ENCODE measurements at places on chromosomes 3 and 15.
A peak's percentile ranks its signal among the peaks of the same experiment; 100 is the strongest.

GRCh38 chr15:90610190-90610589 lies 80.5 kb downstream of the CRTC3 start:
- peak; percentile 66 for DNase-seq

GRCh38 chr3:128328546-128329458 lies 137.9 kb downstream of the DNAJB8 start:
- no peak for DNase-seq

DNA sequence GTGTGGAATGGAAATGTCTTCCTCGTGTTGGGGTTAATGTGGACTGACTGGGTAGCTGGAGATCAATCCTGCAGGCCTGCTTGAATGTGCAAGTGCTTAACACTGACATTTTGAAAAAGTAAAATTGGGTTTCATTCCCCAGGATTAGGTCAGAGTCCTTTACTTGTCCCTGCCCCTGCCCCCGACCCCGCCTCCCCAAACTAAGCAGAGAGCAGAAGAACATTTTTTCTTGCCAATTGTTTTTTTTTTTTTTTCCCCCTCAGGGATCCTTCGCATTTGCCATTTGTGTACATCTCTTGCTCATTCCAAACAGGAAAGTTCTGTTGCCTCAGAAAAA lies 147.0 kb upstream of the NR2F2 start:
- peak; percentile 21 for DNase-seq

DNA sequence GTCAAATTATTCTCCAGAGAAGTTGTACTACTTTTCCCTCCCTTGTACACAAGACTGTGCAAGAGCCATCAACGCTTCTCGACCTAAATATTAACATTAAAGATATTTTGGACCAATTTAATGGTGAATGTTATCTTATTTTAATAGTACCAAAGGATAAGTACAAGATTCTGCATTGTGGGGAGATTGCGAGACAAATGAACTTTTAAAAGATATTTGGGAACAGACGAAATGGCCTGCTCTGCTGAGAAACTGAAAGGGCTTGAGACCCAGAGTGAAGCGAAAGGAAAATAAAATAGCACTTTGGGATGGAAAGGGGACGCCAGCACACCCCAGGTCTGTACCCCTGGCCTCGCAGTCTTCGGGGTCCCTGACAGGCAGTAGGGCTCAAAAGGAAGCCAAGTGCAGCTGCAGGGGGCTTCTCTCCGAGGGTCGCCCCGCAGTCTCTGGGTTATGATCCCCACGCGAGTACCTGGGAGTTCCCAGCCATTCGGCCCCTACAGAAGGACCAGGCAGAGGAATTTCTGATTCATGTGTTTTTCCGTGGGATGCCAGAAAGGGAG lies 97.6 kb upstream of the VGLL3 start:
- no peak for DNase-seq

DNA sequence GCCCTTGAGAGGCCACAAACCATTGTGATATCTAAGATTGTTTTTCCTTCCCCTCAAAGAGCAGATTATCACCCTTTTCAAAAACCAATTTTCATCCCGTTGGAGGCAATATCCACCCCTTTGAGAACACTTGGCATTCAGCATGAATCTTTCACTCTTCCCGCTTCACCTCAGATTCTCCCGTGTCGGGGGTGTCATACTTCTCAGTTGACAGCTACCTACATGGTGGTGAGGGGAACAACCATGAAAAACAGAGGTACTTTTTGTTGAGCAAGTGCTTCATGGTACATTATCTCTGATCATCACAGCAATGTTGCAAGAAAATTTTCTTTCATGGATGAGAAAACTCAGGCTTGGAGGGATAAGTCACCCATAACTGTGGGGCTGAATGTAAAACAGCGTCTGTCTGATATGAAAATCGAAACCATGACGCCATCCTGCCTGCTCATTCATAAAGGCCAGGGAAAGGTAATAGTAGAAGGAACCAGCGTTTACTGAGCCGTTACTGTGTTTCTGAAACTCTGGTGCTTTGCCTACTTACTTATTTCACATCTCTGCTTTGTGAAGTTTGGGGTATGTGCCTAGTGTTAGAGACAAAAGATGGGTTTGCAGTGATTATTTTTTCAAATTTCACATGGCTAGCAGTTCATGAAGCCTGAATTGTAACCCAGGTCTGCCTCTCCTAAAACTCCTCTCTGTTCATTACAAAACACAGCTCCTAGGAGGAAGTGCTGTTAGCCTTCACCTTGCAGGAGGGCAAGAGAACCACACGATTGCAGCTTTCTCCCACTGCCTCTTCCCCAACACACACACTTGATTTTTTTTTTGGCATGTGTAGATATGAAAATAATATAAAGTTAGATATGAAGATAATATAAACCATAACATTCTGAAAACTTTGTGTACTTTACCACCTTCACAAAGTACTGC lies 35.4 kb downstream of the SV2B start:
- DNase-seq = no peak

DNA sequence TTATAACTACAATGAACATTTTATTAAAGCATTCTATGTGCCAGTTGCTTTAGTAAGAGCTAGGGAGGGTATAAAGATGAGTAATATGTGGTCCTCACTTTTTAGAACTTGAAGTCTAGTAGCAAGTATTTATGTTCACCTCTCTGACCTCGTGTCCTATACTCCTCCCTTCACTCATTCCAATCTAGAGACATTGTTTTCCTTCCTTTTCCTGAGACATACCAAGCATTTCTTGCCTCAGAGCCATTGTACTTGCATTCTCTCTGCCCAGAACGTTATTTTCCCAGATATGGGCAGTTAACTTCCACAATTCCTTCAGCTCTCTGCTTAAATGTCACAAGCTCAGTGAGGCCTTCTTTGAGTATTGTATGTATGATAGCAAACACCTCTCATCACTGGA lies 408.6 kb downstream of the PDCD6IP start:
- no peak for DNase-seq

Measured in skin of body (tissue), 3 donors.